ENCODE measurements at places on chromosomes 11 and 22. TPM values are rescaled to one million over a fixed set of nuclear protein-coding genes. Genes with fewer than 3 reads are reported as not detected.

DNA sequence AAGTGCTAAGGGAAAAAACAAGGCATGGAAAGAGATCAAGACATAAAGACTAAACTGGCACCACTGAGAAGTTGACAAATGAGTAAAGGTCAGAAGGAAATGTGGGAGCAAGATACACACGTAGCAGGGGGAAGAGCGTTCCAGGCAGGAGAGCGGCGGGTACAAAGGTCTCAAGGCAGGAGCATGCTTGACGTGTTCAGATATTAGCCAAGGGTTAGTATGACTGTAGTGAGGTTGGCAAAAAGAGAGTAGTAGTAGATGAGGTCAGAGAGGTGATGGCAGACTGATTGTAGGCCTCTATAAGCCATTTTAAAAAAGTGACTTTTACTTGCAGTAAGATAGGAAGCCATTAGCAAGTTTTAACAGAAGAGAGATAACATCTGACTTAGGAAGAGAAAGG is 9.9 kb downstream of the SYT9 start:
- H3K27ac ChIP-seq: no peak overlapping the region
- no peak overlapping the region for H3K4me3 ChIP-seq
- H3K4me1 ChIP-seq: no peaks in the 10 kb centered on the region
- no peak for DNase-seq

DNA sequence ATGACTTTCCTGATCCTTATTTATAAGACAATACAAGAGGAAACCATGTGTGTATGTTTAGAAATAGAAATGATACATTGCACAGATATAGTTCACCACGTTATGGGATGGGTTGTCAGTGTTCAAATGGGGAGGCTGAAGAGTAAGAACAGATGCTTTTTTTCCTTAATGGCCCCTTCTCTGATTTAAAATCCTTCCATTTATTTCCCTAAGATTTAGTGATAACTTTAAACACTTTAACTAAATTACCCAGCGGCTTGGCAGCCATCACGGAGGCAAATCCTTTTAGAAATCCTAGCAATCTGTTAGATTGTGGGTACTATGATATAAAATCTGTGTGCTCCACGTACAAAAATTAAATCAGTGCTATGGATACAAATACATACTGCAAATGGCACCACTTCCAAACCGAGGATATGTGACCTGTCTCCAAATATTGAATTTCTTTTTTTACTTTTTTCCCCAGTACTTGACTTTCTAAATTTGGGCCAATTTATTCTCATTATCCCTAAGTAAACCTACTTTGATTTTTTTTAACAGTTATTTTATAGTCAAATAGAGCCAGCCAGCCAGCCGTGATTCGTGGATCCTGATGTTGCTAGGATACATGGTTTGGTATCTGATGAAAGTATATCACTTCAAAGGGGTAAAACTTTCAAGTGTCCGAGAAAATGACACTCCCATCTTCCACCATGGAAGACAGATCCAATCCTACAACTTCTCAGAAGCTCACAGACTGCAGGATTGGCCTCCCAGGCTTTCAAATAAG is 46.1 kb downstream of the BDNF start:
- H3K36me3 ChIP-seq: no peaks in the 10 kb centered on the region
- H3K4me1 ChIP-seq: no peaks in the 10 kb centered on the region
- no peak overlapping the region for H3K4me3 ChIP-seq
- DNase-seq: no peak

- no peak overlapping the region for H3K4me3 ChIP-seq
- no peaks in the 10 kb centered on the region for H3K27me3 ChIP-seq
- no peak for DNase-seq
- peaks cover 13% of the 10 kb centered on the region for H3K4me1 ChIP-seq
- H3K36me3 ChIP-seq: peaks cover 15% of the 10 kb centered on the region
Measured at GRCh38 chr11:978781-979180, 53.1 kb downstream of the AP2A2 start.

GRCh38 chr22:17064498-17065100 is 20.2 kb upstream of the IL17RA start:
- no peaks in the 10 kb centered on the region for H3K36me3 ChIP-seq
- peaks cover 4% of the 10 kb centered on the region for H3K4me1 ChIP-seq
- peaks cover 11% of the 10 kb centered on the region for H3K27me3 ChIP-seq
- H3K27ac ChIP-seq: no peak overlapping the region
- DNase-seq: no peak
- H3K4me3 ChIP-seq: no peak overlapping the region

DNA sequence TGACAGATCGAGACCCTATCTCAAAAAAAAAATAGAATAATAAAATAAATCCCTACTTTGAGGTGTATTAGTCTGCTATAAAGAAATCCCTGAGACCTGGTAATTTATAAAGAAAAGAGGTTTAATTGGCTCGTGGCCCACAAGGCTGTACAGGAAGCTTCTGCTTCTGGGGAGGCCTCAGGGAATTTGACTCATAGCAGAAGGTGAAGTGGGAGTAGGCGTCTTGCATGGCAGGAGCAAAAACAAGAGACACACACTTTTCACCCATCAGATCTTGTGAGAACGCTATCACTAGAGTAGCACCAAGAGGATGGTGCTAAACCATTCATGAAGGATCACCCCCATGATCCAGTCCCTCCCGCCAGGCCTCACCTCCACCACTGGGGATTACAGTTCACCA is 29.2 kb downstream of the CDPF1 start:
- no peaks in the 10 kb centered on the region for H3K27me3 ChIP-seq
- peaks cover 33% of the 10 kb centered on the region for H3K36me3 ChIP-seq
- no peak overlapping the region for H3K27ac ChIP-seq
- H3K4me1 ChIP-seq: peaks cover 10% of the 10 kb centered on the region

DNA sequence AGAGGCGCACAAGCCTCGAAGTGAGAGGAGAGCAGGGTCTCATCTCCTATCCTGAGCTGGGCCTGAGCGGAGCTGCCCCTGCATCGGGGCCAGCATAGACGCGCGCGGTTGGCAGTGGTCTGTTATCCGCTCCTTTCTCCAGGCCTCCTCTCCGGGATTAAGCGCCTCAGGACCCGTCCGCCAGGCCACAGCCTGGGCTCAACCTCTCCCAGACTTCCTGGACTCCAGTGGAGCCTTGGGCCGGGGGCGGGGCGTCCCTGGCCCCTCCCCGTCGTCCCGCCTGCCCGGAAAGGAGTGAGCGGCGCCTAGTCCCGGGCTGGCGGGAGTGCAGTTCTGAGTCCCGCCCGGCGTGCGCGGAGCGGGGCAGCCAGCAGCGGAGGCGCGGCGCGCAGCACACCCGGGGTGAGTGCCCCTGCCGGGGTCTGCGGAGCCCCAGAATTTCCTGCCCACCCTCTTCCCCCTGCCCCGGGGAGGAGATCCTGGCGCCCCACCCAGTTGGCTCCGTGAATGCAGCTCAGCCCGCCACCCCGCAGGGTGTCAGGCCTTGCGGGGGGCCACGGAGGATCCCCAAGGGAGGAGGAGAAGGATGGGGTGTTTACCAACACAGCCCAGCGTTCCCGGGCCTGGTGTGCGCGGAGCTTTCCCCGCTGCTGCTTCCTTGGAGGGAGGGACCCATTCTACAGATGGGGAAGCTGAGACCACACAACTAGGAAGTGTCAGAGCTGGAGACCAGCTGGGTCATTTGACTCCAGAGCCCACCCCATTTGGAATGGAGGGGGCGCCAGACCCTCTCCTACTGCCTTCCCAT is at the start of gene TCIRG1:
TCIRG1 (plus strand) TSS at position 308 of the 808 bp plus-strand sequence. CDS start 2,247 bp downstream, outside the sequence.
- DNase-seq: peak; percentile 77
- H3K36me3 ChIP-seq: no peaks in the 10 kb centered on the region
- H3K4me1 ChIP-seq: peaks cover 20% of the 10 kb centered on the region
- peak within 1 kb of the TSS; percentile 97 for H3K4me3 ChIP-seq

DNA sequence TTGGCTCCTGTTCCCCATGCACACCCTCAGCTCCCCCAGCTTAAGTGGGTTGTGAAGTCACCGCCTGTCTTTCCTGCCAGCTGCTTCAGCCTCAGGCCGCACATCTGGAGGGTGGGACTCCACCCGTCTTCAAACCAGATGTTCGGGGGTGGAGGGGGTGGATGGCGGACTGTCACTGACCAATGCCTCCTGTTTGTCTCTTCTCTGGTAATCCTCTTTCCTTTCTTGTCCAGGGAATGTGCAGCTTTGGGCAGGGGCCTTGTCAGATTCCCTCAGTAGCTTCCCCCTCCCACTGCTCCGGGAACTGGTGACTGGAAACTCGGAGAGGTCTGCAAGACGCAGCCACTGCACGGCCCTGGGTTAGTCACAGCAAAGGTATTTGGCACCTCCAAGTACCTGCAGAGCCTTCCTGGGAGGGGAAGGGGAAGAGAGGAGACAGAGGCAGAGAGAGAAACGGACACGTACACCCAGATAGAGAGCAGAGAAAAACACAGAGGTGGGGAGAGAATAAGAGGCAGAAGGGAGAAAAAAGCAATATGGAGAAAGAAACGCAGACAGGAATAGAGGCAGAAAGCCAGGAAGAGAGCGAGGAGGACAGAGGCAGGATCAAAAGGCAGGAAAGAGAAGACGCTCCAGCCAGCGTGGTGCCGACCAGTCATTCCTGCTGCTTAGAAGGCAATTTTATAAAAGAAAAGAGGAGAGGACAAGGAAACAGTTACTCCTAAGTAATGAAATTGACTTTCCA is 56.1 kb upstream of the TIMP3 start:
- no peak overlapping the region for H3K27ac ChIP-seq
- peaks cover 13% of the 10 kb centered on the region for H3K27me3 ChIP-seq
- peaks cover 7% of the 10 kb centered on the region for H3K4me1 ChIP-seq
- no peaks in the 10 kb centered on the region for H3K36me3 ChIP-seq
- H3K4me3 ChIP-seq: no peak overlapping the region

DNA sequence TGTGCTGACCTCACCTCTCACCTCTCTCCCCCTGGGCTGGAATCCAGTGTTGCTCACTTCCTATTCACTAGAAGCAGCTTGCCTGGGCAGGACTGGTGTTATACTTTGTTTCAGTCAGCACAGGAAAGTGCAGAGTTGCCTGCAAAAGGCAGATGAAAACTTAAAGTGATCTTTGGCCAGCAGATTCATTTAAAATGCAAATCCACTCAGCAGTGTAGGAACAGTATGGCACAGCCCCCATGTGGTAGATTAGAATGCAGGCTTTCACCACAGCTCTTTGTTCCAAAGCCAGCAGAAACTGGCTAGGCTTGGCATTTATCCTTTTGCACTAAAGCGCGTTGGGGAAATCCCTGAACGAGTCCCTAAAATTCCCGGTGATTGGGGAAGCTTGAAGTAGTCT is 301.2 kb downstream of the OR4C45 start:
- H3K4me3 ChIP-seq: no peak overlapping the region
- DNase-seq: no peak
- no peaks in the 10 kb centered on the region for H3K36me3 ChIP-seq

DNA sequence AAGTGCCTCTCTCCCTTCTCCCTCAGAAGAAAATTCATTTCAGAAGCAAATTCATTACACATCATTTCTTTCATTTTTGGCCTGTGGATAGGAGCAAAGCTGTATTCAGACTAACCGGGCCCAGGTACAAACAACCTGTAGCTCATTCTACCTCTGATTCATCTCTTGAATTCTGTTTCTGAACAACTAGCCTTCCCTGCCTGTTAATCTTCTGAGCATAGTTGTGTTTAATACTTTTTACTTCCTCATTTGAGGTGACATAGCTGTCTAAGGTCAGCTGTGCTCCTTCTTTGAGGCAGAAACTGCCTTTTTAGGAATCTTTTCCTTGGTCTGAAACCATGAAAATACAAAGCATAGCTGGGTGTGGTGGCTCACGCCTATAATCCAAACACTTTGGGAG is 12.6 kb upstream of the IL18BP start:
- no peak overlapping the region for H3K4me3 ChIP-seq
- H3K36me3 ChIP-seq: peaks cover 6% of the 10 kb centered on the region
- peaks cover 5% of the 10 kb centered on the region for H3K4me1 ChIP-seq
- H3K27ac ChIP-seq: no peak overlapping the region
- H3K27me3 ChIP-seq: no peaks in the 10 kb centered on the region
- no peak for DNase-seq

- H3K4me1 ChIP-seq: no peaks in the 10 kb centered on the region
- no peak overlapping the region for H3K27ac ChIP-seq
- peaks cover 1% of the 10 kb centered on the region for H3K27me3 ChIP-seq
- no peaks in the 10 kb centered on the region for H3K36me3 ChIP-seq
Measured at GRCh38 chr11:130094614-130095013, 24.9 kb downstream of the APLP2 start.

- peaks cover 5% of the 10 kb centered on the region for H3K36me3 ChIP-seq
Measured at GRCh38 chr22:30906946-30907345, 61.6 kb downstream of the MORC2 start.

GRCh38 chr22:42174062-42174461 is 43.5 kb upstream of the CYP2D6 start:
- H3K4me1 ChIP-seq: peaks cover 32% of the 10 kb centered on the region
- no peaks in the 10 kb centered on the region for H3K27me3 ChIP-seq
- H3K36me3 ChIP-seq: peaks cover 34% of the 10 kb centered on the region
- no peak overlapping the region for H3K4me3 ChIP-seq
- no peak for DNase-seq

- no peak for DNase-seq
- H3K36me3 ChIP-seq: peaks cover 20% of the 10 kb centered on the region
- H3K27me3 ChIP-seq: no peaks in the 10 kb centered on the region
- no peak overlapping the region for H3K4me3 ChIP-seq
Measured at GRCh38 chr11:119000906-119001305, 3.0 kb downstream of the CENATAC start.

- H3K4me1 ChIP-seq: peaks cover 15% of the 10 kb centered on the region
- H3K4me3 ChIP-seq: no peak overlapping the region
- DNase-seq: peak; percentile 41
- H3K27me3 ChIP-seq: no peaks in the 10 kb centered on the region
- H3K36me3 ChIP-seq: no peaks in the 10 kb centered on the region
Measured at GRCh38 chr22:46969491-46969890, 207.0 kb downstream of the TBC1D22A start.

Gene KDM4F
- not detected for total RNA-seq

Gene SCO2
- 12.8 TPM for total RNA-seq

Gene BLID
- not detected for total RNA-seq

Gene RAPSN
- 0.91 TPM for total RNA-seq

Gene XKR3
- not detected for total RNA-seq

Gene NCR3LG1
- total RNA-seq: 2.9 TPM

Gene AGBL2
- 7.7 TPM for total RNA-seq

Gene ART1
- total RNA-seq: not detected

Gene SMCO4
- total RNA-seq: 8.9 TPM

Measured in activated naive CD8-positive, alpha-beta T cell treated with anti-CD3 and anti-CD28 coated beads, Interleukin-2, amount 10 ng/mL, durations not matched to agents 7 days and 5 days (primary cell).